Urinary bladder (tissue), 4 donors: ENCODE measurements at places on chromosomes 13 and 19. TPM values are rescaled to one million over a fixed set of nuclear protein-coding genes. Genes with fewer than 3 reads are reported as not detected.

KASH5 gene
- polyA plus RNA-seq, result not detected

C13orf46 gene
- 0.38 TPM for polyA plus RNA-seq

LILRB3 gene
- 7.2 TPM for polyA plus RNA-seq

ZNF350 gene
- 9.0 TPM for polyA plus RNA-seq

DNA sequence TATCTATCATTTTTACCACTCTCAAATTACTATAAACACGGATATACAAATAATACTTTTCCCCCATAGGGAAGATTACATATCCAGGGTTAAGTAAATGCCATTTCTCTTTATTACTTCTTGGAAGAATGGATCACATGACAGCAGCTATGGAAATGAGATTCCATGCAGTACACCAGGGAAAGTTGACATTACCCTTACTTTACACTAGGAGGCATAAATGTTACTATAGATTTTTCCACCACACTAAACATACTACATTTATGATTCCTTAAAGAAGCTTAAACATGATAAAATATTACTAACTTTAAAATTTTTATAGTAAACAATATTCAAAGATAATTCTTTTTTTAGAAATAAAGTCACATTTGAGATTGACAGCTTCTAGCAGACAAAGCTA, 611.4 kb downstream of the PCDH9 start:
- DNase-seq, result no peak

DNA sequence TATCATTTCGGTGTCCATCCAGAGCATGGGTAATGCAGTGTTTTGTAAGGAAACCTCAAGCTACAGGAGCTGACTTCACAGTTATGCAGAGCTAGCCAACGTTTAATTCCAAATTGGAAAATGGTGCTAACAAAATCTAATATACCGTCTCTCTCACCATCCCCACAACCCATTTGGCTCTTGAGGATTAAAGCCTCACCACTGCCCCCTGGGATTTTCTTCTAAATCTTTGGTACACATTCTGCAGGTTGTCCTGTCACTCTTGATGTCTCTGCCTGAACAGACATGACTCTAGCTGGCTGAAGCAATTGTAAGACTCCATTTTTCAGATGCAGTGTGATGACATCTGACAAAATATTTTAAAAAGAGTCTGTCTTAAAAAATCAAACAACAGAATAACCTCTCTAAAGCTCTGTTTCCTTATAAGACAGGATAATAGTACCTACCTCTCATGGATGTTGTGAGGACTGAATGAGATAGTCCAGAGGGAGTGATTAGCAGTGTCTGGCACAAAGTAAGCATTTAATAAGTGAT, 451.8 kb downstream of the SUCLA2 start:
- no peak for DNase-seq
